Caki2 (cell line): ENCODE measurements at places on chromosomes 1 and 21. TPM values are rescaled to one million over a fixed set of nuclear protein-coding genes. Genes with fewer than 3 reads are reported as not detected.

DNA sequence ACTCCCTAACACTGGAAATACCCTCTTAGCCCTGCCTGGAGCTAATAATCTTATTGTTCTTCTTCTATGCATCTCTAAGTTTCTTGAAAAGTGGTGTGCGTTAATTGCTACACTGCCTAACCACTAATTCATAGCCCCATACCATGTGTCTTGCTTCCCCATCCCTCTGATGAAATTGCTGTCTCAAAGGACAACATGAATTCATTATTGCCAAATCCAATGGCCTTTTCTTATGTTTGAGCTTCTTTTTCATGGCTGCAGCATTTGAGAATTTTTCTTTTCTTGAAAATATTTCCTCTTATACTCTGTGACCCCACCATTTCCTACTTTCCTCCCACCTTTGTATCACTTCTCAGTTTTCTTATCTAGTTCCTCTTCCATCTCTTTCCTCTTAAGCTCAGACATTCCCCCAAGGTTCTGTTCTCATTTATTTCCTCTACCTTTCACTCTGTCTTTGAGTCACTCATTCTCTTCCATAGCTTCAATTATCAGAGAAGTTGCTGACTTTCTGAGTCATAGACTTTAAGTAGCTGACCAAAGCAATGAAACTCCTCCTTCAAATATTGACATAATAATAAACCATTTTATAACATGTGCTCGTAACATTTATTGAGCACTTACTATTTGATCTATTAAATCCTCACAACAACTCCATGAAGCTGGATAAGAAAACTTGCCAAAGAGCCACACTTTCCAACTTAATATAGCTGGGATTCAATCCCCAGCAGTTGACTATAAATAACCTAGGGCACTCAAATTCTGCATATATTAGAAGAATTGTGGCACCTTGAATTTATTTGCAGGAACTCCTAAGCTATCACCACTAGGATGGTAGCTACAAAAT, 35.5 kb upstream of the ATP6V1G3 start:
- no peak for DNase-seq

DNA sequence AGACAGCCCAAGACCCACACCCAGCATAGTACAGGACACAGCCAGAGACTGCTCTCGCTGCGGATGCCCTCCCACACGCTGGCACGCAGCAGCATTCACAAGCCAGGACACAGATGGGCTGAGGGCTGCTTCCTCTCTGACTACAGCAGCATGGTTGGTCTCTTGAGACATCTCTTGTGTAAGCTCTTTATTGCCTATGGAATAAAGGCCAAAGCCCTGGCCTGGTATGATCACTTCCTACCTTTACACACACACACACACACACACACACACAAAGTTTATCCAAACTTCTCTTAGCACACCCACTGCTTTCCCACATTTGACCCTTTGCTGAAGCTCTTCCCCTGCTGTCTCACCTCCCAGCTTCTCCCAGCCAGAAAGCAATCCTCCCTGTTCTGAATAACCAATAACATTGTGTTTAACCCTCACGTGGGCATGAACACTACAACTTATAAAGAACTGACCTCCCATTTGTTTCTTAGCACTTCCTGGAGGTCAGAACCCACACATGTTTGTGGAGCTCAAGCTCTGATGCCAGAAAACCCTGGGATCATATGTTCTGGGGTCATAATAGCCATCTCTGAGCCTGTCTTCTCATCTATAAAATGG, 1.2 kb upstream of the LUZP1 start:
- DNase-seq, result peak; percentile 67

DNA sequence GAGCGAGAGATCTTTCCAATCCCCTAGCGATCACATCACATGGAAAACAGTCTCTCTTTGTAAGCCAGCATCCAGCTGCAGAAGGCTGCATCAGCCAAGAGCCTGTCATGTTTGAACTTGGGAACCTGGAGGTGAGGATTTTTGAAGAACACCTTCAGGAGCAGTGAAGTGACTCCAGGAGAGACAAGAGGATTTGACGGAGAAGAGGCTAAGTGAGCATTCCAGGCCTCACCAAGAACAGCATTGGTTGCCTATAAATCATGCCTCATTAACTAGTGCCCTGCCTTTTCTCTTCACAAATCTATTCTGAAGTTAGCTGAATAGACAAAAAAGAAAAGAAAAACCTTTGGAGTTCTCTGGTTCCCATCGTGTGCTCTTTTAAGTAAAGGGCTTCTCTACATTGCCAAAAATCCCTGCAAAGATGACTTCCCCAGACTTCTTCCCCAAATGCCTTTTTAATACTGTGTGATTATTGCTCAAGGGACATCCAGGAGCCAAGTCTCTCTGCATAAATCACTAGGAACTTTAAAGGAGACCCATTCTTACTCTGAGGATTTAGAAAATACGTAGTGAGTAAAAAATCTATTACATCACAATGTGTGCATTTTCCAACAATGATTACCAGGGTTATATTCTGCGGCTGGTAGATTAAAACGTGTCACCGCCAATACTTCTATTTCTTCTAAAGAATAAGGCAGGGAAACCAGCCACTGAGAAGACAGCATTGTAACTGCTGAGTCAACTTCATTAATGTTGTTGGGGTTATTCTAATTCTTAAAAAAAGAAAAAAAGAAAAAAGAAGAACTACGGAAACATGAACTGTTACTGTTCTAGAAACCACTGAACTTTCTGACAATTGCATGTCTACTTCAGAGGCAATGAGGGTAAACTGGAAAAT, 95.2 kb downstream of the KIF14 start:
- no peak for DNase-seq

DNA sequence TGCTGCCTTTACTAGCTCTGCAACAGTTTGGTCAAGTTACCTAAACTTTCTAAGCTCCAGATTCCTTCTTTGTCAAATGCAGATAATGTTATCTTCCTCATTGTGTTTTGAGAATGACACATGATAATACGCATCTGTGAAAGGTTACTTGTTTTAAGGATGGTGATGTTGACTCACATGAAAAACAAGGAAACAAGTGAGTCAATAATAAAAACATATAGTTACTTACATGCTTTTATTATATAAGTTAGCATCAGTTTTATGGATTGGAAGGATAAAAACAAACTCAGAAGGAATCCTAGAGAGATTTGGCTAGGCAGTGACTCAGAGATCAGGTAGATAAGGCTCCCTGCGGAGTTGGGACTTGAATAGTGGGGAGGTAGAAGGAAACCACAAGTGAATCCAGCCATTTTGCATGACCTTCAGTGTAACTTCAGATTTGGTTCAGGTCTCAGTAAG, 144.6 kb downstream of the LMO4 start:
- no peak for DNase-seq

GRCh38 chr1:173222149-173223030, 15.3 kb upstream of the TNFSF4 start:
- no peak for DNase-seq

- DNase-seq, result no peak
Observed at GRCh38 chr1:222867316-222867715, 52.5 kb downstream of the DISP1 start.

DNA sequence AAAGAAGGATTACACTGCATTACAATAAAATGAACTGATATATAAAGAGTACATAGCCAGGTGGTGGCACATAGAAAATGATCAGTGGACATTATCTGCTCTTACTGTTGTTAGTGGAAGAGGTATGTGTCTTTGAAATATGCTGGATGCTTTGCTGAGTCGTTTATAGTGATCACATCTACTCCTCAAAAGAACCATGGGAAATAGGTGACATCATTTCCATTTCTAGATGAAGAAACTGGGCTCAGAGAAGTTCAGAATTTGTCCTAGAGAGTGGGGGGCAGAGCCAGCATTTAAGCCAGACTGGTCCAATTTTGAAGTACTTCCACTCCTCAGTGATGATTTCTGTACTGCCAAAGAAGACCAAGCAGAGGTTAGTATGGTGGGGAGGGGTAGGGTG, 34.0 kb upstream of the BACH1 start:
- no peak for DNase-seq

DNA sequence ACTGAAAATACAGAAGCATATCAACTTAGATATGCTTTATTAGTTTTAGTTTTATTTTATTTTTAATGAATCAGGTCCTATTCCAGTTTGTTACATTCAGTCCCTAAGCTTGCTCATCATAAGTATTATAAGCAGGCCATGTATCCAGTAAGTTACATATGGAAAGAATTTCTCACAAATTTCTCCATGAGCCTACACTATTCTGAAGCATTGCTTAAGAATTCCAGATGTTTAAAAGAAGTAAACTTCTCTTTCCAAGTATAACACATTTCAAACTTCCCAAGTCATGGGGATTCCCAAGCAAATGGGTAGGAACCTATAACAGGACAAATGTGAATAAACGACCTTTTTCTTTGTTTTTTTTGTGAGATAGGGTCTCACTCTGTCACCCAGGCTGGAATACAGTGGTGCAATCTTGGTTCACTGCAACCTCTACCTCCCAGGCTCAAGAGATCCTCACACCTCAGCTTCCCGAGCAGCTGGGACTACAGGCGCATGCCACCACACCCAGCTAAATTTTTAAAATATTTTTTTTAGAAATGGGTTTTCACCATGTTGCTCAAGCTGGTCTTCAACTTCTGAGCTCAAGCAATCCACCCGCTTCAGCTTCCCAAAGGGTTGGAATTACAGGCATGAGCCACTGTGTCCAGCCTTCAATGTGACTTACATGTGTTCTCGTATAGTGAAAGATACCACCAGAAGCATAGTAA, 39.0 kb downstream of the ST7L start:
- no peak for DNase-seq

DNA sequence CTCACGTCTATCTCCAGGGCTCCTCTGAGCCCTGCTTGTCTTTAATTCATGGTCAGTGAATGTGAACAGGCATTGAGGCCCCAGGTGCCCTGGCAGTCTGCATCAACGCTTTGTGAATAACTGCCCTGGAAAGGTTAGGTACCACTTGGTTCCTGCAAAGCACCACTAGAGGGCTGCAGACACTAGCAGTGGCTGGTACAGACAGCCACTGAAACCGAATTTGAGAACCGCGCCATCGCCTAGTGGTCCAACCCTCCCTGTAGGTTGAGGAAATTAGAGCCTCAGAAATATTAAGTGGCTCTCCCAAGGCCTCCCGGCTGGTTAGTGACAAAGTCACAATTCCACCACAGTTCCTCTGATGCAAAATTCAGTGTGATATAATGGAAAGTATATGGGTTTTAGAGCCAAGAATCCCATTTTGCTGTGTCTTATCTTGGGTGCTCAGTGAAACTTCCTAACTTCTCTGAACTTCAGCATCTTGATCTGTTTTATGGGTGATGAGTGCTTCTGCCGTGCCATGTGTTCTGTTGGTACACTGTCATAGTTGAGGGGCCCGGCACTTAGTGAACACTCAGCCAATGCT, 46.2 kb upstream of the BCL9 start:
- peak; percentile 33 for DNase-seq

DNA sequence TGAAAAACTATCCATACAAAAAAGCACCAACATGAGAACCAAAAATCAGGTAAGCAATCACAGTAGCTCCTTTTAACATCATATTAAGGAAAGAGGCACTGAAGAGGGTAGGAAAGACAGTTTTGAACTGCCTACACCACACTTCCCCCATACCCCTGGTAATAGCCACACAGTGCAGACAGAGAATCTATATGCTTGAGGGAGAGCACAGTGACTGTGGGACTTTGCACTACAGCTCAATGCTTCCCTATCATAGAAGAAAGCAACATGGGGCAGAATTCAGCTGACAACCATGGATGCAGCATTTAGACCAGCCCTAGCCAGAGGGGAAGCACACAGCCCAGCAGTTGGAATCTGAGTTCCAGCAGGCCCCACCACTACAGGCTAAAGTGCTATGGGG, 7.9 kb upstream of the TEX50 start:
- DNase-seq, result no peak

DNA sequence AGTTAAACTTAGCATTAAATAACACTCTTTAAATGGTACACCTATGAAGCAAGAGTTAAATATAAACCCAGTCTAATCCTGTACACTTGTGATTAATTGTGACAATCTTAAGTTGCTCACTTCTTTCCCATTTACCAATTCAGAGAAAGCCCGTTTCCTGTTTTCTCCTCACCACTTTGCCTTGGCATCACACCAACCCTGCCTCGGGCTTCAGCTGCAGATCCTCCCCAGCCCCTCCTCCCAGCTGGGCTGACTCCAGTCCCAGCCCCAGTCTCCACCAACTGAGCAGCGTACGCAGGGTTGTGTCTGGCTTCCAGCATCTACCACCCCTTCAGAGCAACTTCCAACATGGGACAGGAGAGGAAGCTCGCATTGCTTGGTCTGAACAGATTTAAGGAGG, 4.1 kb downstream of the PYCR2 start:
- peak; percentile 43 for DNase-seq

- DNase-seq, result no peak
Observed at GRCh38 chr1:29436181-29436785, 200.0 kb downstream of the PTPRU start.

DNA sequence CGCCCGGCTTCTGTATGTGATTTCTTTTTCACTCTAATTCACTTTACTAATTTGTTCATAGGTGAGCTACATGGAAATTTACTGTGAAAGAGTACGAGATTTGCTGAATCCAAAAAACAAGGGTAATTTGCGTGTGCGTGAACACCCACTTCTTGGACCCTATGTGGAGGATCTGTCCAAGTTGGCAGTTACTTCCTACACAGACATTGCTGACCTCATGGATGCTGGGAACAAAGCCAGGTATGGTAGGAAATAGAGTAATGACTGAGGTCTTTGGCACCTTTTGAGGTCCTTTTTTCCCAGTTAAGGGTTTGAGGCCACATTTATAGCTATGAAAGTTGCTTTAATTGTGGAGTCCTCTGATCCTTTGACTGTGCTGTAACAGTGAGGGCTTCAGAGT, 56.9 kb downstream of the KIF1B start:
- no peak for DNase-seq

- DNase-seq, result no peak
Observed at GRCh38 chr1:208256091-208256490, 11.9 kb upstream of the PLXNA2 start.

- no peak for DNase-seq
Observed at GRCh38 chr1:209103092-209103491, 480.4 kb upstream of the CAMK1G start.

- no peak for DNase-seq
Observed at GRCh38 chr1:47617381-47618221, 179.8 kb downstream of the FOXD2 start.

DNA sequence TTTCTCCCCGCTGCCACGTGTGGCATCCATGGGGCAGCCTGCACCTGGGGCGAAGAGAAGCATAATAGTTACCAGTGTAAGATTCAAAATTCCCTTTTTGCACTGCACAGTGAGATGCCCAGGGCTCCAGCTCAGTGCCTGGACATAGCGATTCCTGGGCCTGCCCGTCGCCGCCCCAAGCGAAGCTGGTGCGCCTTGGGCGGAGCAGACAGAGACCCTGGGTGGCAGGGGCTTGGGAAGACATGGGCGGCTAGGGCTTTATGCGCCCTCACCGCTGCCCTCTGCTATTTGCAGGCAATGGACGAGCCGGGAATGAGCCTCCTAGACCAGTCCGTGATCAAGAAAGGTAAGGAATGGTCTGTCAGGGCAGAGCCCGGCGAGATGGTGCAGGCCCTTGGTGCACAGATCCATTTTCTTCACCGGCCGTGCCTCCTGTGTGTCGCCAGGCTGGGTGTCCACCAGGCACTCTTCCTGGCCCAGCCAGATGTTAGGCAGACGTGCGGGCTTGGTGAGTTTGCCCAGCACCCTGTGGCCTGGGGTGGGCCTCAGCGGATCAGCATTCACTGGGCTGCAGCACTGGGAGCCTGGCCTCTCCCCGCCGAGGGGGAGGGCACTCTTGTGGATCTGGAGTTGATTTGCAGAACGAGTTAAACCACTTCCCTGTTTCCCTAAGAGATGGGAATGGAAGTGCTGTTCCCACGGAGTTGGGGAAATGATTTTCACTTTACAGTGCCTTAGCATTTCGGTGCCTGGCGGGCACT, 1.7 kb downstream of the TFAP2E start:
- DNase-seq, result no peak

Gene ERICH3
- total RNA-seq, result not detected in 2 replicates

Gene CHRNB2
- 0.03 TPM in 1 of 2 replicates, not detected in the other for total RNA-seq
